ENCODE measurements at places on chromosomes 4 and X.

- no peak for DNase-seq
These were observed at the start of gene TEX11 for GRCh38 chrX:70908541-70908940. Gene TEX11, minus strand, starts transcription at chrX:70908711. Its CDS starts 922 bp downstream, at chrX:70907789.

DNA sequence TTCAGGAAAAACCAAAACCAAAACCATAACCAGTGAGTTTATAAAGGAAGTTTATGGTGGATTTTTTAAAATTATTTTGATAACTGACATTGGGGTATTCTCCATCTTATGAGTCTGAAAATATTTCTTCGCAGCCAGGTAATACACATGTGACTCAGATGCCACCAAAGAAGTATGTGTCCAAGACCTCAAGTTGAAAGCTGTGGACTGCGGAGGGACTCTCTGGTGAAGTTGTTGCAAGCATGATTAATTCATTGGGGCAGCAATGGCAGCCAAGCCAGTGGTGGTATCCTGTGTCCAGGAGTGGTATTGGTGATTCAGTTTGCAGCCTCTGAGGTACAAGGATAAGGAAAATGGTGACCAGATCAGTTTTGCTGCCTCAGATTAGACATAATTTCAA is 14.0 kb upstream of the ADH5 start:
- no peak for DNase-seq

DNA sequence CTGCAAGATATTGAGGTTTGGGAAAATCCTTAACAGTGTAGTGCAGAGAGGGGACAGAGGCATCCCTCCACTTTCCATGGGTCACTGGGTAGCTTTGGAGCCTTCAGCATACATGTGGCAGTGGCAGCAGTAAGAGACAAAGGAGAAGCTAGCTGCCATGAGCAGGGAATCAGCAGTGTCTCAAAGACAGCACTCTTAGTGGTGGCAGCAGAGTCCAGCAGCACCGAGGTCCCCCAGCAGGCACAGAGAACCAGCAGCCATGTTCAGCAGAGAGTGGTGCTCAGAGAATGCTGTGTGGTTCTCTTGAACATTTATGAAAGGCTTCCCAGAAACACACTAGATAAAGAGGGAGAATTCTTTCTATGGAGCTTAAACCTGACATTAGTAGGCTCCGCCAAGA is 308.5 kb downstream of the CENPC start:
- DNase-seq, result no peak

- no peak for DNase-seq
These were observed 2.2 kb downstream of the SLC16A2 start for GRCh38 chrX:74423289-74423998.

DNA sequence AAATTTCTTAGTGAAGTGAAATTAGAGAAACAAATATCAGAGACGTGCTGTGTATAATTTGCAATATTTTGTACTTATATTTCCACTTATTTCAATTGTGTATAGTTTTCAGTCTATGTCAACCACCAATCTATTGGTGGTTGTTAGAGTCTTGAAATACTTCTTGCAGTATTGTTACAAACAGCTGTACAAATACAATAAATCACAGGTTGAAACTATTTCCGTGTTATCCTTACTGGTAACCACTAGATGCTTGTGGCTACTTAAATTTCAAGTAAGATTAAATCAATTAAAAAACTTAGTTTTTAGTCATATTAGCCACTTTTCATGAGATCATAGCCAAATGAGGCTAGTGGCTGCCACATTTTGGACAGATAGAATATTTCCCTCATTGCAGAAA is 520.5 kb downstream of the GBA3 start:
- no peak for DNase-seq

- peak; percentile 45 for DNase-seq
These were observed 162.1 kb downstream of the CBR4 start for GRCh38 chr4:168847771-168848502.

DNA sequence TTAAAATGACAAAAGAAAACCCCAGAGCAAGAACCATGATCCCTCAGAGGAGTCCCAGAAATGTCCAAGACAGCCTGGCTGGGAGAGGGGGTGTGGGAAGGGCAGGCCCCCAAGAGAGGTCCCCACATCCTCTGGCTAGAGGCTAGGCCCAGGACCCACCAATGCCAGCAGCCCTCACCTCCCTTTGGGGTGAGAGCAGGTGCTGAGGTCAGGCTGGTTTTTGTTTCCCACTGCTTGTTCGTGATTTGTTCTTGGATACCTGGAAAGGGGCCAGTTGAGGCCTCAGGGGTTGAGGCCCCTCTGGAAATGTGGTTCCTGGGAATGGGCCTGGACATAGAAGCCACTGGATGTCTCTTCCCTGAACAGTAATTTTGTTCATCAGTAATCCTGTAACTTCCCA is 2.3 kb upstream of the GRSF1 start:
- no peak for DNase-seq

DNA sequence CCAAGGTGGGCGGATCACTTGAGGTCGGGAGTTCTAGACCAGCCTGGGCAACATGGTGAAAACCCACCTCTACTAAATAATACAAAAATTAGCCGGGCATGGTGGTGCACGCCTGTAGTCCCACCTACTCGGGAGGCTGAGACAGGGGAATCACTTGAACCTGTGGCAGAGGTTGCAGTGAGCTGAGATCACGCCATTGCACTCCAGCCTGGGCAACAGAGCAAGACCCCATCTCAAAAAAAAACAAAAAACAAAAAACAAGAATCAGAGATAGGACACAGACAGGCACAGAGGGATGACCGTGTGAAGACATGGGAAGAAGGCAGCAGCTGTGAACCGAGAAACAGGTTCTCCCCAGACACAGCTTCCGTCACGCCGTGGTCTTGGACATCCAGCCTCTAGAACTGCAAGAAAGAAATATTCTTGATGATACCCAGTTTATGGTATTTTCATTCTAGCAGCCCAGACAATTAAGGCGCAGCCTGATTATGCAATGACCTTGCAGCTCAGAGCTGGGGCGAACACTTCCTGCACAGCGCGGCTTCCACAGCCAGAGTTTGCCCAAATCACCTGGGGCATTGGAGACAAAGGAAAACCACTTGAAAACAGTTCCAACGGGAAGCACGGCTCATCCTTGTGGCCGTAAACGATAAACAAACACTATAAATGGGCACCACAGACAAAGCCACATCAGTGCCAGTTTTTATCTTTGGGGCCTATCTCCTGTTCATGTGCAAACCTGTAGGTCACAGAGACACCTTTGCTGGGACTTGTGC is 4.2 kb upstream of the ARSD start:
- DNase-seq, result no peak

- DNase-seq, result no peak
These were observed 82.9 kb downstream of the OR13H1 start for GRCh38 chrX:131626681-131627296.

DNA sequence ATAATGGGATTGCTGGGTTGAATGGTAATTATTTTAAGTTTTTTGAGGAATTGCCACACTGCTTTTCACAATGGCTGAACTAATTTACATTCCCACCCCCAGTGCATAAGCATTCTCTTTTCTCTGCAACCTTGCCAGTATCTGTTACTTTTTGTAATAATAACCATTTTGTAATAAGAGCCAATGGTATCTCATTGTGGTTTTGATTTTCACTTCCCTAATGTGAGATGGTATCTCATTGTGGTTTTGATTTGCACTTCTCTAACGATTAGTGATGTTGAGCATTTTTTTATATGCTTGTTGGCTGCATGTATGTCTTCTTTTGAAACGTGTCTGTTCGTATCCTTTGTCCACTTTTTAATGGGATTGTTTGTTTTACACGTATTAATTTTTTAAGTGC is 213.1 kb upstream of the HDX start:
- no peak for DNase-seq

- DNase-seq, result no peak
These were observed 628.3 kb upstream of the MAGEB2 start for GRCh38 chrX:29587107-29587506.

GRCh38 chrX:130994671-130995070 is 63.5 kb upstream of the ARHGAP36 start:
- DNase-seq, result peak; percentile 63

- DNase-seq, result no peak
These were observed 65.7 kb downstream of the NEIL3 start for GRCh38 chr4:177375372-177375771.

DNA sequence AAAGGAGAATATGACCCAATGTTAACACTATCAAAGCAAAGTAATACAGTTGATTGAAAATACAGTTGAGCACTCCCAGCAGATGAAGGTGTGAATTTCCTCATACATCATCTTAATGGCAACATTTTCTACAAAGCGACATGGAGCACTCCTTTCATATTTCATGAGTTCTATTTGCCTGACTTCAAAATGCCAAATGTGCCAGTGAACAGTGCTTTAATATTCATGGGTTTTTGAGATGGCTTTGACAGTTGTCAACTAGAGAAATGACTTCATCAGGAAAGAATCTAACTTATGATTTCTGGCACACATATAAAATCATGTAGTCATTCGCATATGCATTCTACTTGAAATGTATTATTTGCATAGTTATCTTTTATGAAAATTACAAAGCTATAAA is 222.4 kb downstream of the GALNTL6 start:
- DNase-seq, result no peak

DNA sequence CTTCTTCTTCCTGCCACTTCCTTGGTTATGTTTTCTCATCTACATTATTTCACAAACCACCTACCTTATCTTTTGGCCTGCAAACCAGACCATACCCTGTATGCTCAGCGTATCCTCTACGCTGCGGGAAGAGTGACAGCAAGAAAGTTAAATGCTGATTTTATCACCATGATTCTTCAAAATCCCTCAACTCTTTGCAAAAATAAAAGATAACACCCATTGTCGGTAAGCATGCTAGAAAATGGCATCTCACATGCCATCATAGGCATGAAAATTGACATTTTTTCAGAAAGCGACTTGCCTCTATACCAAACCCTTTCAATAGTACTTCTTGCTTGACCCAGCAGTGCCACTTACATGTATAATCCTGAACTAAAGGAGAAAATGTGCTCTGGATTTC is 102.0 kb downstream of the HPGD start:
- DNase-seq, result no peak

GRCh38 chrX:111743316-111743715 is 62.3 kb downstream of the ALG13 start:
- DNase-seq, result no peak

- DNase-seq, result no peak
These were observed 6.5 kb upstream of the SYP start for GRCh38 chrX:49206543-49206942.

DNA sequence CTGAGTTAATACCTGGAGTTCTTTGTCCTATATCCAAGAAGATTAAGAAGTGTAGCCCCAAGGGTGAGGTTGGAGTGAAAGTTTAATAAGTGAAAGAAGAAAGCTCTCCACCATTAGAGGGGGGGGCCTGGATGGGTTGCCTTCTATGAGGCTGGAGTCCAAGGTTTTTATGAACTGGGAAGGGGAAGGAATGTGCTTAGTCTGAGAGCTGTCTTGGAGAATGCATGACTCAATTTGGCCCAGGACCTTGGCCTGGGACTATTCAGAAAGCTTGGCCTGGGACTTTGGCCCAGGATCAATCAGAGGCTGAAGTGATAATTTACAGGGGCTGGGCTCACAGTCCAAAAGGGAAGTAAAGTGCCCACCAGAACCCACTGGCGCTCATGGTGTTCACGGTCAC is 1049.0 kb upstream of the GRIA3 start:
- no peak for DNase-seq

GRCh38 chrX:72143609-72143907 is 11.8 kb upstream of the RTL5 start:
- DNase-seq, result no peak

DNA sequence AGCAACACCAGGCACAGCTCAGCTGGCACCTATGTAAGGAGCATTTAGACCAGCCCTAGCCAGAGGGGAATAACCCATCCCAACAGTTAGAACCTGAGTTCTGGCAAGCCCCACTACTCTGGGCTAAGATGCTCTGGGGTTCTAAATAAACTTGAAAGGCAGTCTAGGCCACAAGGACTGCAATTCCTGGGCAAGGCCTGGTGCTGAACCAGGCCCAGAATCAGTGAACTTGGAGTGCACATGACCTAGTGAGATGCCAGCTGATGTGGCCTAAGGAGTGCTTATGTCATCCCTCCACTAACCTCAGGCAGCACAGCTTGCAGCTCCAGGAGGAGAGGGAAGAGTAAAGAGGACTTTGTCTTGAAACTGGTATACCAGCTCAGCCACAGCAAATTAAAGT is 7.6 kb upstream of the PRRG3 start:
- DNase-seq, result no peak

DNA sequence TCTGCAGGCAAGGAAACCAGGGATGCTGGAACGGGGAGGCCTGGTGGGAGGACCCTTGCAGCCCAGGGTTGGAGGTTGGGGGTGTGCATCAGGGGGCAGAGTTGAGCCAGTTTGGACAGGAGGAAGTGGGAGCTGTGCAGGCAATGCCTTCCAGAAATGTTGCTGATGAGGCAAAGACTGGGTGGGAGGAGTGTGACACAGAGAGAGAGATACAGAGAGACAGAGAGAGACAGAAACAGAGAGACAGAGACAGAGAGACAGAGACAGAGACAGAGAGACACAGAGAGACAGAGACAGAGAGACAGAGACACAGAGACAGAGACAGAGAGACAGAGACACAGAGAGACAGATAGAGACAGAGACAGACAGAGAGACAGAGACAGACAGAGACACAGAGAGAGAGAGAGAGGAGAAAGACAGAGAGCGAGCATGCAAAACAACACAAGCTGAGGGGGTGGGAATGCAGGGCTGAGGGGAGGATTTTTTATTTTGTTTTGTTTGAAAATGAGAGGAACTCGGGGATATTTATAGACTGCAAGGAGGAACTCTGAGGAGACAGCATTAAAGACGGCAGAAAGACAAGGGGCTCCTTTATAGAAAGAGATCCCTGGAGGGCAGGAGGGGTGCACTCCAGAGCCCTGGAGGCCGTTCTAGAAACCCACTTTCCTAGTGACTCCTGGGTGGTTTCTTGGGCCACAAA is 1.9 kb upstream of the HAUS3 start:
- peak; percentile 67 for DNase-seq

GRCh38 chr4:108533245-108533844 is 87.0 kb upstream of the RPL34 start:
- DNase-seq, result no peak

DNA sequence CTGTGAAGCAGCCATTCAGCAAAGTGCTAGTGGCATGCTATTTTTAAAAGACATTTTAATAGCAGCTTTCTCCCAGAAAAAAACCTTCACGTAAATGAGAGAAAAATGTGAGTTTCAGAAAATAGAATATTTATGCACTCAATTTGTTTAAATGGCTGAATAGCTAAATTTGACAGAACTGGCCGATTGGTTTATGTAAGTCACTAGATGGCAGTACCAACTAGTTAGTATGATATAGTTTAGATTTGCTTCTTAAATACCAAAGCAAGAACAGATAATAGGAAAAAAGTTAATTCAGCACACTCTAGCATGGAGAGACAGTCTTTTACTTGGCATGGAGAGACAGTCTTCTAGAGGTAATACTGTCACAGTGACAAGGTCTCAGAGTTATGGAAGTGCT is 250.1 kb downstream of the SNCA start:
- DNase-seq, result no peak

GRCh38 chrX:135707880-135708279 is 5.6 kb upstream of the CT45A1 start:
- DNase-seq, result peak; percentile 69

DNA sequence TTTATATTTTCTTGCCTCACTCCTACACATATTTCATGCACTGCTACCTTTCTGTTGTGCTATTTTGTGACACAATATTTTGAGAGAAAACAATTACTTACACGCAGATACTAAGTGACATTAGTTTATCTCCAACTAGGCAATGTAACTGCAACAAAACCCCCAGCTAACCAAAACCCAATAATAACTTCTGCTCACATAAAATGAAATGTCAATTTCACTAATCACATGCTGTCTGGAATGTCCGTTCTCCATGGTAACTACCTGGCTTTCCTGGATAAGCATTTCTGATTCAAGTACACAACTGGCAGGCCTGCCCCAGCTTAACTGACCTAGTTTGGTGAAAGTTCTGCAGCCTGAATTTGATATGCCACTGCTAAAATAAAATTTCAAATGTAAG is 313.5 kb downstream of the TMA16 start:
- no peak for DNase-seq
